Activated CD4-positive, CD25-positive, alpha-beta regulatory T cell (primary cell): ENCODE measurements at places on chromosomes 1 and 21.

GRCh38 chr1:243396424-243396823, 140.6 kb downstream of the SDCCAG8 start:
- no peak for DNase-seq

DNA sequence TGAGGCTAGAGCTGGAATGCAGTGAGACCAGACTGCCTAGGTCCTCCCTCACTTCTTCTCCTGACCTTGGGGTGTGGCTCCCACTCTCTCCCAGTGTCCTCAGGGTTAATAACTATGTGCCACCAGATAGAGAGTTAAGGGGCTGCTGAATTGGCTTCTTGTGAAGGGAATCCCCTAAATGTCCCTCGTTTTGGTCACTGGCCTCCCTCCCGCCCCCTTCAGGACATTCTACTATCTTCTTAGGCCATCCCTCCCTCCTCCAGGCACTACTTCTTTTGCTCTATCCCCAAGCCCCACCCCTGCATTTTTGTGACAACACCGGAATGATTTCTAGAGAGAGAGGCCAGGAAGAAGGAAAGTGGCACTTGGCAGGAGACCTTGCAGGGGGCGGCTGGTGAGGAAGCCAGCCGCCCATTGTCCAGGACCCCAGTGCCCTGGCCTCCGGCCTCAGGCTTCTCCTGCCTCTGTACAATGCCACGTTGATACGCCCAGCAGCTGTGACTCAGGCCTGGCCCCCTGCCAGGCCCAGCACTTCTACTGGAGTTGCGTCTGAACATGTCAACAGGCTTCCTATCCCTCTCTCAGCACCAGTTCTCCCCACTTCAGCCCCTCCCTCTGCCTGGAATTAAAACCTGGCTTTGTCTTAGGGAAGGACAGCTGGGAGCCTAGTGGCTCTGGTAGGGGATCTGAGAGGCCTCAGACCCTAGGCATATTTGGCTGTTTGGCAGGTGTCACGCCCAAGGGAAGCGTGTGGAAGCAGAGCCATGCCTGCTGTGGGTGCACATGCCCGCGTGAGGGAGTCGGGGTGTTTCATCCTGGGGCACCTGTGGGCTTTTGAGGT, 9.1 kb downstream of the LMNA start:
- DNase-seq: no peak

DNA sequence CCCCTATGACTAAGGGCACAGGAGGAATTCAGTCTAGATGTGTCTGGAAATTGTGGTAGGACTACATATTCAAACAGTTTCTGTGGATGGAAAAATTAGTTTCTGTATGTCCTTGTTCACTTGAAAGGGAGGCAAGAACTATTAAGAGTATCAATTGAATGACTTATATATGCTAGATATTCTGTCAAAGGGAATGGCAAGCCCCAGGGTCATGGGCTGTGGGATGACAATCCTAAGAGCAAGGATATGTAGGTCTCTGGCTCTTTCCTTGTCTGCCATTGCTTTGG, 383.5 kb upstream of the B3GALT2 start:
- DNase-seq: no peak

- no peak for DNase-seq
Measured at GRCh38 chr1:38030596-38031512, 15.7 kb downstream of the POU3F1 start.

DNA sequence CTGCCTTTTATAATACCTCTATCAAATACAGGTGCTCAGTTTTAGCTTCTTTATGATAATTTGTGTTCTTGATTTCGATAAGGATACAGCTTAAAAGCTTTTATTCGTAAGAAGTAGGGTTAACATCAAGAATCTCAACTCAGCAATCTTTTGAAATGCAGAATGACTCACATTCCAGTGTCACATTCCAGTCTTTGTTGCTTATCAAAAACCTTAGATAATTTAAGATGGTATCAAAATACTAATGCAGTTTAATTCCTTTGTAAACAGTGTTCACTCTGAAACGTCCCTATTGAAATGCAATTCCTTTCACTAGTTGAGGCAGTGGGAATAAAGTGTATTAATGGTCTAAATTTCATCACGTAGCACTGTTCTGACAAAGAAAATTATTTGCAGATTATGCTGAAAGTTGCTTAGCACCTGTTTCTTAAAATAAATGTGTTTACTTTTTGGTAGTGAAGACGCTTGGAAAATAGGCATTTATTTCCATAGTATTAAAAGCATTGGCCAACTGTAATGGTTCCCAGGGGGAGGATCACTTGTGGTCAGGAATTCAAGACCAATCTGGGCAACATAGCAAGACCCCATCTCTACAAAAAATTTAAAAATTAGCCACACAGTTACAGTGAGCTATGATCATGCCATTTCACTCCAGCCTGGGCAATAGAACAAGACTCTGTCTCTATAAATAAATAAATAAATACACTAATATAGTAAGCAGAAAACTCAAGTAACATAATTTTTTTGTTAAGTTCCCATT, 10.1 kb upstream of the CNN3 start:
- DNase-seq: no peak

GRCh38 chr1:230069796-230070195, 2.8 kb downstream of the GALNT2 start:
- DNase-seq: no peak

DNA sequence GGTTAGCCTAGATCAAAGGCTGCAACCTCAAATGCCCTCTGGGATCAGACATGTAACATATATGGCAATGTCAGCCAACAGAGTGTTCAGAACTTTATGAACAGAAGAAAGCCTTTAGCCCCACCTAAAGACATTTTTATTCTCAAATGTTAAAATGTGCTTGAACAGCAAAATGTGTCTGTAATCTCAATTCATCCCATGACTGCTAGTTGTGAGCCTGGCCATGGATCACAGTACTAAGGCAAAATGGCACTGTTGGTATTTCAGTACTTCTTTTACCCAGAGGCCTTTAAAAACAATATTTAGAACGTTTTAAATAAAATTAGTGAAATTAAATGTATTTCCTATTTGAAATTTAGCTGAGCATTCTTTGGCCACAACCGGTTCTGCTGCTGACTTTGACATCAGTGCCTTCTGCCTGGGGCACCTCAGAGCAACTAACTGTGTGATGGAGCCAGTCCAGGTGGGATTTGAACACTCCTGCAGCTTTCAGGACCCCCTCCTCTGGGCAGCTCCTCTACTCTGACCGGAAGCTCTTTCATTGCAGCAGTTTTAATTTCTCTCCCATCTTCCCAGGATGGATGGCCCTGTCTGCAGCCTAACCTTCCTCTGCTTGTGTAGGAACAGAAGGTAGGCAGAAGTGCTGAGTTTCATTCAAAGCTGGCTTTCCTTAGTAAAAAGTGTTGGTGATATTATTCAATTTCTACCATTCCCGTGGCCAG, 68.3 kb upstream of the NFIA start:
- DNase-seq: no peak

DNA sequence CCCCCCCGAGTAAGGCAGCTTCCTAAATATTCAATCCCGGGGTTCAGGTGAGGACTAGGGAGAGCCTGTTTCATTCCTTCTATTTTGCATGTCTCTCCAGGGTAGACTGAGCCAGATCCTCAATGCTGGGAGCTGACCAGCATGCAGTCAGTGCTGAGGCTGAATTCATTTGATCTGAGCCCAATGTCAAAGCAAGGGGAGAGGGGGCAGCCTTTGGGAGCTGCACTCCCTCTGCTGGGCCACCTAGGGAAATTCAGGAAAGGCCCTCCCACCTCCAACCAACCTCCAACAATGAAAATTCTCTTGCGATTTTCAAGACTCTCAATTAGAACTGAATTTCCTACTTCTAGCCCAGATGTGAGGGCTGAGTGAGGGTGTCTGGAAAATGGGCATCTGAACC, 371.2 kb downstream of the NPHP4 start:
- DNase-seq: no peak

DNA sequence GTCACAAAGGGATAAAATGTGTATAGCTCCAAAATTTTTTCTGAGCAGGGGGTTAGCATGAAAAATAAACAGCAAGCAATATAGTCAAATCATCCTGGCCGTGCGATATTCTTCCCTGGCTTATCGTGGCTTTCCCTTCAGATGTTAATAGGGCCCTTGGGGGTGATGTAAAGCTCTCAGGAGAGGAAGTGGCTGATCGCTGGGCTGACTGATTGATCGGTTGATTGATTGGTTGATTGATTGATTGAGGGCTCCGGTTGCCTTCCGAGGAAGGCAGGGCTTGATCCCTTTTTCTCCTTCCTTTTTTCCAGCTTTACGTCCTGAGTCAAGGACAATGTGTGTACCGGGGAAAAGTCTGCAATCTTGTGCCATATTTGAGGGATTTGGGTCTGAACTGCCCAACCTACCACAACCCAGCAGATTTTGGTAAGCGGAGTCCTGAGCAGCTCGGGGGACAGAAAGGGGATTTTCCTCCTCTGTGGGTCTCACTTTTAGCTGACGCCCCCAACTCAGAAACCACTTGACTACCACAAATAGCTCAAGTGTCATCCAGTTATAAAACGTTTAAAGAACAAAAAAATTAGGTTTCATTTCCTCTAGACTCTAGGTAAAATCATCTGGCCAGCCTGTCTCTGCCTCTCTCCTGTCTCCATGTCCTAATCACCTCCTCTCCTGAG, 29.5 kb downstream of the TFF3 start:
- no peak for DNase-seq

- no peak for DNase-seq
Measured at GRCh38 chr1:3514404-3514803, 59.9 kb downstream of the ARHGEF16 start.

DNA sequence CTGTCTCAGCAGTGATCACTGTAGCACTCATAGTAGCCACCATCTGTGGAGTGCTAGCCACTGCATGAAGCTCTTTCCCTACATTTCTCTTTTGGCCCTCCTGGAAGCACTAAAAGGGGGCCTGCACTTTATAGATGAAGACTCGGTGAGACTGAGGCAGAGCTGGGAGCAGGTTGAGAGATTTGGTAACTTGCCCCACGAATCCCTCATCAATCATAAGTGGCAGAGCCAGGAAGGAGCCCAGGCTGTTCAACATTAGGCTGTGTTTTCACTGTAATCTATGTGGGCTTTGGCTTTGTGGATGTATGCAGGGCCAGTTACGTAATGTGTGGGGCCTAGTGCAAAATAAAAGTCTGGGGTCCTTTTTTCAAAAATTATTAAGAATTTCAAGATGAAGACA, 13.3 kb upstream of the ETV3 start:
- no peak for DNase-seq

- no peak for DNase-seq
Measured at GRCh38 chr1:35553851-35554250, 3.4 kb downstream of the KIAA0319L start.

DNA sequence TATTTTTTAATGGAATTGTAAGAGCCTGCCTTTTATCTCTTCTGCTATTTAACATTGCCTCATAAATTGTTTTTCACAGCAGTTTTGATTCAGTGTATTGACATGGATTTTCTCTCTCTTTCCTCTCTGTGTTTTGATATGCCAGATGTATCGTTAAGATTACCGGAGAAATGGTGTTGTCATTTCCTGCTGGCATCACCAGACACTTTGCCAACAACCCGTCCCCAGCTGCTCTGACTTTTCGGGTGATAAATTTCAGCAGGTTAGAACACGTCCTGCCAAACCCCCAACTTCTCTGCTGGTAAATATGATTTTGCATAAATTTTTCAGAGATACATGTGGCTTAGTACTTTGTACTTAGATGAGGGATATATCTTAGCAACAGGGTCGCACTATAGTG, 23.1 kb upstream of the DYNLT5 start:
- DNase-seq: no peak

DNA sequence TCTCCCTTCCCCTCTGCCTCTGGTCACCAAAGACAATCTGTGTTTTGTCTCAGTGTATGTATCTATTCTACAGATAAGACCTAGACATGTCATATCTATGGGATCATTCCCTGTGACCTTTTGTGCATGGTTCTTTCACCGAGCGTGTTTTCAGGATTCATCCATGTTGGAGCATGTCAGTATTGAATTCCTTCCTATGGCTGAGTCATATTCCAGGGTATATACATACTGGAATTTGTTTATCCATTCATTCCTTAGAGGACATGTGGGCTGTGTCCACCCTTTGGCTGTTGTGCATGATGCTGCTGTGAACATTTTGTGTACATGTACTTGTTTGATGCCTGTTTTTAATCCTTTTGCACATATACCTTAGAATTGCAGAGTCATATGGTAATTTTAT, 69.9 kb downstream of the NFASC start:
- no peak for DNase-seq

GRCh38 chr1:210464519-210465039, 135.9 kb downstream of the HHAT start:
- no peak for DNase-seq

GRCh38 chr1:213714645-213715044, 273.1 kb upstream of the PROX1 start:
- DNase-seq: no peak

DNA sequence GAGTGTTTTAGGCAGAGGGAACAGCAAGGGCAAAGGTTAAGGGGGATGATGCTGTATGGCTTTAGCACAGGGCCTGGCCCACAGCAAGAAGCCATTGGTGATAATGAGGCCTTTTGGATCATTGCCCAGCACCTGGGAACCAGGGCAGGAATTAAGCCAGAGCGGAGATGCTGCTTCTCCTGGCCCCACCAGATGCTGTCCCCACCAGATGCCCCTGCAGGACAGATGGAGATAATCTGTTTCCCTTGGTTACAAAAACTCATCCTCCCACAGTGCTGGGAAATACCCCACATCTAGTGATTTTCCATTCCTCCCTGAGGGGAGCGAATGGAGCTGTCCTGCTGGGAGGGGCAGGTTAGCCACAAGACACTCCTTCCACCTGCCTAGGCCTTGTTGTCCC, 18.8 kb downstream of the OPRD1 start:
- DNase-seq: no peak

DNA sequence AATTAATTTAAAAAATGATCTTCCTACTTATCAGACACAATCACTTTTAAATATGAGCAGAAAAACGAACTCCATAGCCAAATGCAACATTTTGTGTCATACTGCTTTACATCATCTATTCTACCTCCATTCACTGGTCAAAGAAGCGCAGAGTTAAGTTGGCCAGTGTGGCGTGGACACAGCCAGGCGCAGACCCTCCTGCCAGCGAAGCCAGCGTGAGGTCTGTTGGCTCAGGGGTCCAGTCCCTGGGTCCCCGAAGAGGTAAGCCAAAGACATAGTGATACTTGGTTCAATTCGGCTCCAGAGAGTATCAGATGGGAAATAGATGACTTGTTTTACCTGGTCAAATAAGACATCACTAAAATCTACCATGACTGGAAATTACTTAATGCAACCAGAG, 59.2 kb downstream of the B3GALT5 start:
- no peak for DNase-seq

- DNase-seq: no peak
Measured at GRCh38 chr21:15295875-15296274, 231.1 kb upstream of the NRIP1 start.

DNA sequence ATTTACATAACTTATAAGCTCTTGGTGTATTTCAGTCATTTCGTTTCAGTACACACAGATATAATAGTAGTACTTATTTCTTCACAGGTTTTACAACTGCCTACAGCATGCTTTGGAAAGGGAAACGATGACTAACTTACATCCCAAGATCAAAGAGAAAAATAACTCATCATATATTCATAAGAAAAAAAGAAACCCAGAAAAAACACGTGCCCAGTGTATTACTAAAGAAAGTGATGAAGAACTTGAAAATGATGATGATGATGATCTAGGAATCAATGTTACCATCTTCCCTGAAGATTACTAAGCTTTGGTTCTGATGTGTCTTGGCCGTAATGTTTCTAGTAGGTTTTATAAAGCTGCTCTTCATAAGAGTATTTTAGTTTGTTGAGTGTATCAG, 30.9 kb downstream of the TYW3 start:
- DNase-seq: no peak
